ENCODE measurements at places on chromosomes 7 and 10.

DNA sequence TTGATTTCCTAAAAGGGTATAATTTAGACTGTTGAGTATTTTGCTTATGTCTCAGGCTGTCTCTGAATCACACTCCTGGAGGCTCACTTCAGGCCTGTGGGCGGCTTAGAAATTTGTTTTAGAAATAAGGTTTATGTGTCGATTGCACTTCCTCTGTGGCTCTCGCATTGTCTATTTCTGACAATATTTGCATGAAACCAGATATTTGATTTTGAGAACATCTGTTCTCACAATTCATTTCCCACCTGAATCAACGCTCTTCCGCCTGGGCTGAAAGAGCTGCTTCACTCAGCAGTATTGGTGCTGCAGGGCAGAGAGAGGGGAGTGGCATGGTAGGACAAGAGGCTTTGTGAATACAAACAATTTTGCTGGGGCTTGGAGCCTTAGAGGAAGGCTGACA lies 262.0 kb downstream of the ADRA2A start:
- no peak for DNase-seq

DNA sequence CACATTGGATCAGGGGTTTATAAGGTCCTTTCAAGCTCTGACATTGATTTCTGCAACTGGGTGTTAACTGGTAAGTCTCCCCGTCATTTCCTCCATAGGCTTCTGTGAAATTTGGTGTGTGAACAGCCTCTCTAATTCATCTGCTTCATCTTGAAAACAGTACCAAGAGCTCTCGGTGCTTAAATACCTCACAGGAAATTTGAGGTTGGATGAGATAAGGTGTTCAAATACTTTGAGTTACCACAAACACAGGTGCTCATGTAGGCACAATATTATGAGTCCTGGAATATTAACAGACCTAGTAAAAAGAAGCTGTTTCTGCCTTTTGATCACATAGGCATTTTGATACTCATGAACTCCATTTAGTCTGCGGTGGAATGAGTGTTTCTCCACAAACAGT lies 85.2 kb downstream of the RTKN2 start:
- DNase-seq, result no peak

DNA sequence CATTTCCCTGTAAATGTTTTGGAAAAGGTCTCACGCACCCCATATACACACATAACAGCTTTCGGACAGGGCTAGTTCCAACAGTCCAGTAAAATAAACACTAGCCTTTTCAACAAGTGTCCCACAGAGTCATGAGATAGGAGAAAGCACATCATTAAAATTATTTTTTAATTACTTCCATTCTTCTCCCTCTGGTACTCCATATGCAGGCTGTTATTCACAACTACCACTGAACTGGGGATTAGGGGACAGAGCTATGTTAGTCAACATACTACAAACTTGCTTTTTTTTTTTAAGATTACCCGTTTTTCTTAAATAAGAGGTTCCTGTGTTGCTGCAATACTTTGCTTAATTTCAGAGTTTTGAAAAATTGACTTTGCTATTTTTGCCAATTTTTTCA lies 576.6 kb upstream of the KCND2 start:
- DNase-seq, result no peak

- DNase-seq, result no peak
Measured at GRCh38 chr7:27361522-27361921, 118.9 kb downstream of the EVX1 start.

DNA sequence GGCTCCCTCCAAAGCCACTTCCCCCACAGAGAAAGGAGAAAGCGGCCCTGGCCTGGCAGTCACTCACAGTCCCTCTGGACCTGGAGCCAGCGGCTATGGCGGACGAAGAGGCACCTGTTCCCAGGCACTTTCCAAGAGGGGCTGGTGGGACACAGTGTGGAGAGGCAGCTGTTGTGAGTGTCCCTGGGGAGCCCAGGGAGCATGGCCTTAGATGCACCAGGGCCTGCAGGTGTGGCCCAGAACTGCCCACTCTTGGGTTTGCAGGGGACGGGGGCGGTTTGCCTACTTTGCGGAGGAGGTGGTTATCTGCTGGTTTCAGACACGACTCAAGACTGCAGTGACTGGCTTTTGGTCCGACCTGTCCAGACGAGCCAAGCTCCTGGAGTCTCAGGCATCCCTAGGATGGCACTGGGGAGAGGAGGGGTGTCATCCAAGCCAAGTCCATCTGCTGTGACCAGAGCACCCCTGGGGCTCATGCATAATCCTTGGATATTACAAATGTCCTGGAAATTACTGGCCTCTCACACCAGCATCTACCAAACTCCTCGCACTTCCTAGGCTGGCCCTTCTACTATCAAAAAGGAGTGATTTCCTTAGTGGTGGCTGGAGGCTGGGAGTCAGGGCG lies 18.4 kb downstream of the CTBP2 start:
- no peak for DNase-seq

GRCh38 chr7:37657816-37658215 lies 25.8 kb upstream of the GPR141 start:
- DNase-seq, result no peak

DNA sequence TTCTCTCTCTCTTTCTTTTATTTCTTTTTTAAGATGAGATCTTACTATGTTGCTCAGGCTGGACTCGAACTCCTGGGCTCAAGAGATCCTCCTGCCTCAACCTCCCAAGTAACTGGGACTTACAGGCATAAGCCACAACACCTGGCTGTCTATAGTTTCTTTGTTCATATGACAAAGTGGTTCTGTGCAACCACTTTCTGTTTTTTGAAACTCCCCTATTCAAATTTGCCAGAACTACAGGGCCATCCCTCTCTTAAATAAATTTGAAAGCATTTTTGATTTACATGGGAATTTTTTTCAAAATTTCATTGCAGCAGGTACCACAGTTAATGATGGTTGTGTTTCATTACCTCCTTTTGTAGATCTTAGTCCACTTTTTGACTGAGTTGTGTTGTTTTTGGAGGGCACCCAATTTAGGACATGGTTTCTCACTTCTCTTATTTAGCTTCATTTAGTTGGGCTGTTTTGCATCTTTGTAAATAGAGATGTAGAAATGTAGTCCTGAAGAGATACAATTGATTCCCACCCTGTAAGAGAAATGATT lies 119.2 kb downstream of the LRRC4 start:
- DNase-seq, result no peak

- DNase-seq, result no peak
Measured at GRCh38 chr7:50793120-50793946, 10.6 kb upstream of the GRB10 start.

DNA sequence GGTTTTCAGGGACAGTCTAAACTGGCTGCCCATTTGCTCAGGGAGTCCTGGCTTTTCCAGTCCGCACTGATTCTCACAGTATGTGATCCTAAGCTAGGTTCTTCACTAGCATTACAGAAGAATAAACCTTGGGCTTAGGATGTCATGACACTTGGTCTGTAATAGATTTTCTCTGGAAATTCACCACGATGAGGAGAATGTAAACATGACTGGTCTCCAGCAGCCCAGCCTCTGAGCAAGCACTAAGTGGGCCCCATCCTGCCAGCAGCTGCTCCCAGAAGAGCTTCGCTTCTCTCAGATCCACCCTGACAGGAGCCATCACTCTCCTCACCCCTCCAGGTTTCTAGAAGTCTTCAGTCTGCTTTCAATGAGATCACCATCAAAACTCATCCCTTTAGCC lies 103.7 kb upstream of the ZPBP start:
- DNase-seq, result no peak

- no peak for DNase-seq
Measured at GRCh38 chr7:98223351-98223897, 12.2 kb downstream of the BHLHA15 start.

GRCh38 chr7:25392588-25393338 lies 164.5 kb upstream of the NPVF start:
- no peak for DNase-seq

- no peak for DNase-seq
Measured at GRCh38 chr7:93202594-93203250, 23.5 kb downstream of the HEPACAM2 start.

- DNase-seq, result no peak
Measured at GRCh38 chr10:28445516-28445915, 87.4 kb upstream of the WAC start.

GRCh38 chr7:28211006-28211405 lies 30.4 kb upstream of the JAZF1 start:
- DNase-seq, result no peak

- DNase-seq, result no peak
Measured at GRCh38 chr10:95422233-95422632, 131.4 kb upstream of the PDLIM1 start.

- no peak for DNase-seq
Measured at GRCh38 chr7:107047902-107048782, 3.6 kb downstream of the PRKAR2B start.

- no peak for DNase-seq
Measured at GRCh38 chr7:46695051-46695708, 774.1 kb upstream of the IGFBP3 start.

DNA sequence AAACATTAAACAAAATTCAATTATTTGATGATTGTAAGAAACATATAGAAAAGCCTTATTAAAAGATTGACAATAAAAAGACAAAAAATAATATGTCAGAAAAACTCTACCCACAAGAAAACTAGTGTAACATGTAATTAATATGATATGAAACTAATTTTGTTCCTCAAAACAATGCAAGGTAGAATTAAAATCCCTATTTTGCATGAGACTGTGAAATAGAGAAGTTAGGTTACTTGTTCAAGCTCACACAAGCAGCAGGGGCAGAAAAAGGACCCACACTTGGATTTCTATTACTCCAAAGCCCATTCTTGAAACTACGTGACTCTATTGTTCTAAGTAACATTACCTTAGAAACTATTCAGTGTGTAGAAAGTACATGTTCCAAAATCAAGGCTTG lies 96.4 kb downstream of the KCNMA1 start:
- no peak for DNase-seq

All from GDM1 (cell line).